ENCODE measurements at places on chromosomes 7 and 10.

DNA sequence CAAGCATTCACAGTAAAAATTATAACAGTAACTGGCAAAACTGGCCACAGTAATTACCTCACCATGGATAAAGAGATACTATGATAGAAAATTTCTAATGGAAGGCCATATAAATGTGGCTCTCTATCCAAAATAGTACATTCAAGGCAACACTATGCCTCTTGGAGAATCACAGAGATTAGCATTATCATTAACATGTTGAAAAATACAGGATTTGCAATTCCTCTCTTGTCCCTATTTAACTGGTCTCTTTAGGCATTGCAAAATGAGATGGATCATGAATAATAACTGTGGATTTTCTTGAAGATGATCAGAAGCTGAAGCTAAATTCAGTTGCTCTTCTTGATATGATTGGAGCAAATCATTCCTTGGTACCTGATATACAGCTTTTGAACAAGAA, 100.8 kb upstream of the HGF start:
- no peak for DNase-seq

- DNase-seq, result no peak
Measured at GRCh38 chr7:42765931-42766330, 145.9 kb downstream of the C7orf25 start.

GRCh38 chr10:24951201-24952142, 934 bp downstream of the PRTFDC1 start:
- DNase-seq, result peak; percentile 8

DNA sequence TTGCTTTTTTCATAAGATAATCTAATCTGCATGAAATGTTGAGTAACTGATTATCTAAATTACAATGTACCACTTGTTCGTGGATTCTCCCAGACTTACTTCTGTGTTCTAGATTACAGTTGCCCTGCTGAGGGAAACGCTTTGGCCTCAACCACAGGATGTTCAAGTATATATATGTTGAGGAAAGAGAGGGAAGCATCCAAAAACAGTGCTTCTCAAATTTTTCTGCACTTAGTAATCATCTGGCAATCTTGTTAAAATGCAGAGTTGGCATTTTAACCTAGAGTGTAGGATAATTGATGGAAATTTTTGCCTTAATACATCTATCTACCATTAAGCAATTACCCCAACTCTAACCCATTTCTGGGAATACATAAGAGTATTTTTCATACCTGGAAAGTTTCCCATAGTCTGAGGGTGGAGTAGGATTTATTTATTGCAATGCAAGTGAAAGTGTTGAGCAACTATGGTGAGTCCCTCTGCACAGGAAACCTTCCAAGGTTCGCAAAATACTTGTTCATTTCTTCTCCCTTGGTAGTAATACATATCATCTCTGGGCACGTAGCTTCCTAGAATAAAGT, 59.6 kb upstream of the C1GALT1 start:
- no peak for DNase-seq

- DNase-seq, result no peak
Measured at GRCh38 chr10:48651293-48651692, 33.4 kb upstream of the WDFY4 start.

DNA sequence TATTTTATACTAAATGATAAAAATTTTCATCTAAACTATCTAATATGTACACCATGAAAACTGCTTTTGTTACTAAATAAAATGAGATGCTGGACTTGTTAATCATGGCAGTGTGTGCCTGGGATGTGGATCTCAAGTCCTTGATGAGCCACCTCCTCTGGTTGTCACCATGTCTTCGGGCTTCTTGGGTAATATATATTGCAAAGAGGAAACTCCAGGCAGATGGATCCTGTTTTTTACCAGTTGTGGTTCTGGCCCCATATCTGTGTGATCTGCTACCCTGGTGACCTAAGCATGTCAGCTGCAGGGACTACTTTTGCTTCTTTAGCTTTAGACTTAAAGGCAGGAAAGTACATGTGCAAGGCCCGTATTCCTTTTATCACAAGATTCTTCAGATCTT, 46.2 kb downstream of the TMEM60 start:
- DNase-seq, result no peak

- DNase-seq, result no peak
Measured at GRCh38 chr10:117551330-117552155, 9.0 kb downstream of the EMX2 start.

DNA sequence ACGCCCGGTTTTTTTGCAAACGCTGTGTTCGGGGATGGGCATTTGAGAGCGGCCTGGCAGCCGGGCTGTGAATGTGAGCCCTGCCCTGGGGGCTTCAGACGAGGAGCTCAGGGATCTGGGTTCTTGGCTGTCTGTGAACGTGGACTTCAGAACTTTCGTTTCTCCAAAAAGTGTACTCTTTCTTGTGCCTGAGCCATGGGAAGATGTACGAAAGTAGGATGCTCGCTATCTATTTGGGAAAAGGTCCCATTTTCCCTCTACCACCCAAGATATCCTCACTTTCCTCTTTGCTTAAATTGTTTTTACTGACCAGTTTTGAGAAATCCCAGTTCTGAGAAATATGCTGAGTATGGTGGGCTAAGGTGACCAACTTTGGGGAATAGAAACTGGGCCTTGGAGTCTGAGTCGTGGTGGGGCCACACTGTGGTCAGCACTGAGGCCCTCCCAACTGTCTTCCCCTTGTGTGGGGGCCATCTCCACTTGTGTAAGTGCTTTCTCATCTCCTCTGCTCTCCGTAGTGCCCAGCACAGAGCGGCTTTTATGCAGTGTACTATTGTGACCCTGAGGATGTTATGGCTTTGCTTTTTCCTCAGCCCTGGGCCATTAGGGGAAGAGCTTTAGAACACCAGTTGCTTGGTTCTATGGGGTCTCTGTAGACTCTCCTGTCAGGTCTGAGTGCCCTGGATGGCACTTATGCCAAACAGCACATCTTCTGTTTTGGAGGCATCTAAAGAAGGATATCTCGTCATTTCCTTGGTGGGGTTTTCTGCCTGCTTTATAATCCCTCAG, 918 bp downstream of the DBNL start:
- no peak for DNase-seq

GRCh38 chr7:96305915-96306314, 16.0 kb downstream of the SLC25A13 start:
- DNase-seq, result no peak

- DNase-seq, result no peak
Measured at GRCh38 chr10:129808092-129808983, 155.7 kb downstream of the EBF3 start.

- no peak for DNase-seq
Measured at GRCh38 chr10:132659206-132660091, 121.9 kb downstream of the INPP5A start.

DNA sequence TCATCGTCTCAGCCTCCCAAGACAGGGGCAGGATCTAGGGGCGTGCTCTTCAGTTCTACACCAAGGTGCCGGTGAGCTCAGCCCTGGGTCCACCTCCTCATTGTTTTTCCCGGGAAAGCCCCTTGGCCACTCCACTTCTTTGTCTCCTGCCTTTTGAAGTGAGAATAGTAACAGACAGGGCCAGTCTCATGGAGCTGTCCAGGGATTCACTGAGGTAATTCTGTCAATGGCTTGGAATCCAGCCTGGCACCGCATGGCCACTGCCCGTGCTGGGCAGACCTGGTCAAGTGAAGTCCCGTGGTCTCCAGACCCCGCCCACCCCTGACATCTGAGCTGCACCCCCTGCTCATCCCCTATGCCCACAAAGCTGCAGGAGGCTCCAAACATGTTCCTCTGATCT, 138.9 kb downstream of the TNS3 start:
- DNase-seq, result no peak

GRCh38 chr10:88066876-88067275, 203.5 kb downstream of the PTEN start:
- no peak for DNase-seq

DNA sequence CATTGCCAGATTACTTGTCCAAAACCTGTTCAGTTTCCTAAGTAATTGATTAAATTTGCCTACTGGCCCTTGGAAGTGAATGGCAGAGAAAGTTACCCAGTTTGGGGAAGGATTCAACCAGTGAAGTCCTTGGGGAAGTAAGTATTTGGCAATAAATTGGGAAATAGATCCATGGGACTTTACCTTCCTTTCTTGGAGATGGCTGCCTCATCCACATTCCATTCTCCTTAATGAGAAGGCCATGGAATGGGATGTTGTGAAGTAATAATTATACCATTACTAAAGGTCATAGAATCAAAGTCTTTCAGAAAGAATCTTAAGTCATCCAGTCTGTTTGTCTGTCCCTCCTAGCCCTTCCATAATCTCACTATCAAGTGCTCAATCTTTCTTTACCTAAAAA, 4.5 kb upstream of the COPG2 start:
- no peak for DNase-seq

DNA sequence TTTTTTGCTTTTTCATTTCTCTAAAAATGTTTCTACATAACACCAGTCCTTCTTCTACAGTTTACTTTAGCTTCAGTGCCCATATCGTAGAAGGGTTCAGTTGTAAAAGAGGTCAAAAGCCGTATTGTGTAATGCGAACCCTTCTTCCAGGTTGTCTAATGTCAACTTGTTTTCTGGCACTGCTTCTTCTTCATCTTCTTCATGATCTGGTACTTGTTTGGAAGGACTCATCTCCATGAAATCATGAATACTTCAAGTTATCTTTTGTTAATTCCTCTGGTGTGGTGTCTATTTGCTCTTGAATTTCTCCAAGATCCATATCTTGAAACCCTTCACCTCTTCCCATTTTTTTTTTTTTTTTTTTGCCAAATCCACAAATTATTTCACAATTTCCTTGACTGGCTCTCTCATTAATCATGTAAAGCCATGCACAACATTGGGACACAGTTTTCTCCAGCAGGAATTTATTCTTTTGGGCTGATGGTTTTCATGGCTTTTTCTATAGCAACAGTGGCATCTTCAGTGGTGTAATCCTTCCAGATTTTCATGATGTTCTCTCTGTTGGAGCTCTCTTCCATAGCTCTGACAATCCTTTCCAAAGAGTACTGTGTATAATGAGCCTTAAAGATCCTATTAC, 85.1 kb downstream of the CPED1 start:
- DNase-seq, result no peak

DNA sequence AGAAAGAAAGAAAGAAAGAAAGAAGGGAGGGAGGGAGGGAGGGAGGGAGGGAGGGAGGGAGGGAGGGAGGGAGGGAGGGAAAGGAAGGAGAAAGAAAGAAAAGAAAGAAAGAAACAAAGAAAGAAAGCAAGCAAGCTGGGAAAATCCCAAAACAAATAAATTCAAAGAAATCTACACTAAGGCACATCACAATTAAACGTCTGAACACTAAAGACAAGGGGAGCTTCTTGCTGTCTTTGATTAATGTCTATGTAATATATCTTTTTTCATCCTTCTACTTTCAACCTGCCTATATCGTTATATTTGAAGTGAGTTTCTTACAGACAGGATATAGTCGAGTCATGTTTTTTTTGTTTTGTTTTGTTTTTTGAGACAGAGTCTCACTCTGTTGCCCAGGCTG, 28.3 kb upstream of the EBF3 start:
- no peak for DNase-seq

DNA sequence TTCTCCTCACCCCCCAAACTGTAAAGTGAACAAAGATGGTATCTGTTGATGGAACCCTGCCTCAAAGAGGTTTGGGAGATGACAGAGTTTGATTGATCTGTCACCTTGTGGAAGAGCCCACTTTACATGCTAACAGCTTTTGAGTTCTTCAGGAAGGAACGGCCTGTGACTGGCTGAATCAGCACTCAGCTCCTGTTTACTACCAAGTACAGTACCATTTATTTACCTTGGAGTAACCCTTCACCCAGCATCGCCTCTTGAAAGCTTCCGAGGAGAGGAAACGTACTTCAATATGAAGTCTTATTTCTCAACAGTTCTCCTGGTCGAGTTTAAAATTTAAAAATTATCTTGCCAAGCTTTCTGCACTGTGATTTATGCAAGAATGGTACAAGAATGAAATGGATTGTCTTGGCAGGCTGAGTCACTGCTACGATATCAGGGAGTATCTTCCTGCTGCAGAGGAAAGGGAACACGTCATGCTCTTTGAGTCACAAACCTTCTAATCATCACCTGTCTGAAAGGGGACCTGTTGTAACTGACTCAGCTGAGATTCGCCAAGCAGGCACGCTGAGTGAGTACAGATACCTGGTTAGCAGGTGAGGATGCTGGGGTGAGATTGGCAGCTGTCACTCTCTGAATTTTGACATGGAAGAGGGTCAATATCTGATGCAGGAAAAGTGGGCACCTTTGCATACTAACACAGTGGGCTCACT, 30.1 kb downstream of the KLF6 start:
- no peak for DNase-seq

GRCh38 chr7:95590387-95591248, 5.7 kb downstream of the PDK4 start:
- no peak for DNase-seq

GRCh38 chr10:47152861-47153349, 147.1 kb upstream of the GDF10 start:
- no peak for DNase-seq

DNA sequence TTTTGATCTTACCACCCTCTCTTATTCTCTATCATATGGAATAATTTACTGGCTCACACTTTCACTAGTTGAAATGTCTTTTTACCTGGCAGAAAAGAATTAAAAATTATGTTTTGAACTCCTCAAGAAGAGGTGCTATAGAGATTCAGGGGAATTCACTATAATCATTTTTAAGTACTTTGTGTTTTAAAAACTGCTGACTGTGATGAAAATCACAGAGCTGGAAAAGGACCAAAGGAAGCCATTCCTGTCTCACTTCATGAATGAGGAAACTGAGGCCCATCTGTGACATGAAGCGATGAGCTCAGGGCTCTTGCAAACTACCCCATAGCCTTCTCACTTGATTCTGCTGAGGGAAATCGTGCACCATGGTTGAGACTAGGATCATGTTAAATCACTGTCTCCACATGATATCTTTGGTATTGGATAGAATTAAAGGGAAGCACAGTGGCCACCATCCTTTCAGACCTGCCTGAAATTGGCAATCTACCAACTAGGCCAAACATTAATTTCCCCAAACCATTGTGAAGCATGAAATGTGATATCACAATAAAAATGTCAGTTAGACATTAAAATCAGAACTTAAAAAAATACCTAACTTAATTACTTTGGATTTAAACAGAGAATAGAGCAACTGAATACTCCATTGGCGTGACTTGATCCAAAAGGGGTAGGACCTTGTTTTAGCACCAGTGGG, 141.0 kb downstream of the FZD1 start:
- DNase-seq, result no peak

DNA sequence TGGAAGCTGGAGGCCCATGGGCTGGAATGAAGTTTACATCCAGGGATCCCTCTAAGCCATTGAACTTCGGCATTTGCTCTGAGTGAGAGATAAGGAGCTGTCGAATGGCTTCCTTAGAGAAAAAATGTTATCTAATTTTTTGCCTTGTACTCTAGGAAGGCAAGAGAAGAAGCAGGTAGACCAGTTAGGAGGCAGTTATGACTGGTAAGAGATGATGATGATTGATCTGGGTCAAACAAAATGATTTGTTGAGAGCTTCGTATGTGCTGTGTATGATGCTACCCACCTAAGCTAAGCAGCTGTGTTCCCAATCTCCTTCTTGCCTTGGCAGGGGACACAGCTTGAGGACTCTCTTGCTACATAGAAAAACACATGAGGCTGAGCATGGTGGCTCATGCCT, 370.2 kb downstream of the LRMDA start:
- no peak for DNase-seq

- peak; percentile 65 for DNase-seq
Measured at GRCh38 chr7:101542527-101543241, 86.4 kb downstream of the MYL10 start.

GRCh38 chr7:132531562-132531961, 44.7 kb downstream of the PLXNA4 start:
- DNase-seq, result no peak

GRCh38 chr10:65470986-65471385, 1454.8 kb upstream of the LRRTM3 start:
- no peak for DNase-seq

GRCh38 chr10:65090991-65091390, 1569.8 kb downstream of the REEP3 start:
- no peak for DNase-seq

- no peak for DNase-seq
Measured at GRCh38 chr7:158657189-158657746, 47.3 kb downstream of the NCAPG2 start.
